ENCODE measurements at places on chromosomes 4 and X.
A peak's percentile ranks its signal among the peaks of the same experiment; 100 is the strongest.

DNA sequence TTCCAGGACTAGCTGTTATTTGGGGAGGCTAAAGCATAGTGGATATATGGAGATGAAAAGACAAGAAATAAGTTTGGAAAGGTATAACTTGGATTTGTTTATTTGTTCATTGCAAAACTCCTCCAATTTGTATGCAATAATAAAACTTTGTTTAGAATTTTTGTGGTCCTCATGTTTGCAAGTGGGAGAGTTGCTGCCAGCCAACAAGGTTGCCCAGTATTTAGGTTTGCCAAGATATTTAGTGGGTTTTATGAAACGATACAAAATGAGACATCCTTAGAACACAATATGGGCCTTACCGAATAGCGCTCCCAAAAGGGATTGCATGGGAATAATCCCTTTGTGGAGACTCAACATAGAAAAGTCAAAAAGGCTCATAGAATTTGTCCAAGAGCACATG lies 162.1 kb downstream of the INPP4B start:
- no peak for DNase-seq

DNA sequence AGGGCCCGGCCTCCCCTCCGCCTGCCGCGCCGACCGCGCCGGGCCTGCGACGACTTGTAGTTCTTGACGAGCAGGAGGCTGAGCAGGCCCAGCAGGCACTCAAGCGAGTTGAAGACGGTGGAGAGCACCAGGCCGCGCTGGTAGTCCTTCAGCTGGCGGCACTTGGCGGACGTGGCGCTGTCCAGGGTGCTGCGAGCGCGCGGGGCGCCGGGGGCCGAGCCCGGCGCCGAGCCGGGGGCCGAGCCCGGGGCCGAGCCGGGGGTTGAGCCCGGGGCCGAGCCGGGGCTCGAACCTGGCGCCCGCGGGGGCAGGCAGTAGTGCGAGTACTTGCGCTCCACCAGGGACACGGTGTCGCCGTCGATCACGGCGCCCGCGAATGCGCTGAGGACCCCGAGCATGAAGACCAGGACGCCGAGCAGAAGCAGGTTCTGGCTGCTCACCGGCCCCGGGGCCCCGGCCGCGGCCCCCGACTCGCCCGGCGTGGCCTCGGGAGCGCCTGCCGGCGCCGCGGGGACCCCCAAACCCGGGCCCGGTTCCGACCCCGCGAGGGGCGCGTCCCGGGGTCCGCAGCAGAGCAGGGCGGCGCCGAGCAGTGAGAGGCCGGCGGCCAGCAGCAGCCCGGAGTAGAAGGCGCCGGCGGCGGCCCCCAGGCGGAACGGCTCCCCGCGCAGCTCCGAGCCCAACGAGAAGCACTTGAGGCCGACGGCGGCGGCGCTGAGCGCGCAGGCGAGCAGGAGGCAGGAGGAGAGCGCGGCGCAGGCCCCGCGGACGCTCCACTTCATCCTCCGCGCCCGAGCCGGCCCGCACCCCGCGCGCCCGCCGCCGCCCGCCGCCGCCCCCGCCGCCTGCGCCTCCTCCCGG lies 584 bp downstream of the TMEM271 start:
- no peak for DNase-seq

GRCh38 chr4:137678796-137679195 lies 146.5 kb upstream of the PCDH18 start:
- DNase-seq, result peak; percentile 14

GRCh38 chrX:18172970-18173369 lies 47.7 kb downstream of the BEND2 start:
- no peak for DNase-seq

GRCh38 chr4:185931375-185931774 lies 119.4 kb upstream of the SORBS2 start:
- DNase-seq, result no peak

- no peak for DNase-seq
These were observed 51.2 kb downstream of the LGI2 start for GRCh38 chr4:24979554-24979953.

DNA sequence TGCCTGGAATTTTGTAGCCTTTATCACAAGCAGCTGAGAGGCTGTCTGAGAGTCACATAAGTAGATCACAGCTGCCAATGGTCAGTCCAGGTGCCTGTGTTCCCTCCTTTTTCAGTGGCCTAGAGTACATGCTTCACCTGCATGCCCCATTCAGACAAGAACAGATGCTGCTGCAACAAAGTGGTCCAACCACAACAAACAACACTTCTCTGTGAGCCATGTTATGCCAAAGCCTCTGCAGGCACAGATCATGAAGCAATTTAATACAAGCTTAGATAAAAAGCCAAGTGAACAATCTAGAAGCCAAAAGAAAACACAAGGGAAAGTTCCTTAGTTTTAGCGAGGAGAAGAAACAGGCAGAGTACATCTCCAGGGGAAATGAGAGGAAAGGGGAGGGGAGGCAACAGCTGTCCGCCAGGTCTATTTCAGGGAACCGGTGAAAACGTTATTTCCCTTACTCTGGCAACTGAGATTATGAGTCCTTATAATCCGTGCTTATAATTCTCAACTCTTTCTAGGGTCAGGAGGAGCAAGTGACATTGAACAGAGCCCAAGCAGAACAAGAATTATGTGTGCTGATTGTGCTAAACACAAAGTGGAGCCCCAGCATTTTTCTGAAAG lies 92.6 kb downstream of the TSPAN5 start:
- no peak for DNase-seq

GRCh38 chrX:20456971-20457370 lies 190.3 kb upstream of the RPS6KA3 start:
- no peak for DNase-seq

- DNase-seq, result no peak
These were observed 290.6 kb downstream of the ZNF674 start for GRCh38 chrX:46254641-46255040.

DNA sequence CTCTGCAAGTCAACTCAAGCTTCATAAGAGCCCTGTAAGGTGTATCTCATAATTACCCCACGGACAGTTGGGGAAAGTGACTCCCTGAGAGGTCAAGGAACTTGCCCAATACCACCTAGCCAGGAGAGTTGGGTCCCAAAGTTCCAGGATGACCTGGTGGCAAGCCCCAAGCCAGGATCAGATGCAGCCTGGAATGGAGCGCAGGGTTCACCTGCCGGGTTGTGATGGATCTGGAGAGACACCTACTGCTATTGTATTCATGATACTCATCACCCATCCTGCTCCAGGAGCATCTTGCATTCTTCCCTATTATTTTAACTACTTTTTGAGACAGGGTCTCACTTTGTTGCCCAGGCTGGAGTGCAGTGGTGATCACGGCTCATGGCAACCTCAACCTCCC lies 36.1 kb downstream of the ZBTB49 start:
- no peak for DNase-seq

- no peak for DNase-seq
These were observed 60.5 kb downstream of the NHS start for GRCh38 chrX:17435476-17435875.

GRCh38 chrX:24561121-24561520 lies 86.0 kb downstream of the PCYT1B start:
- DNase-seq, result no peak

DNA sequence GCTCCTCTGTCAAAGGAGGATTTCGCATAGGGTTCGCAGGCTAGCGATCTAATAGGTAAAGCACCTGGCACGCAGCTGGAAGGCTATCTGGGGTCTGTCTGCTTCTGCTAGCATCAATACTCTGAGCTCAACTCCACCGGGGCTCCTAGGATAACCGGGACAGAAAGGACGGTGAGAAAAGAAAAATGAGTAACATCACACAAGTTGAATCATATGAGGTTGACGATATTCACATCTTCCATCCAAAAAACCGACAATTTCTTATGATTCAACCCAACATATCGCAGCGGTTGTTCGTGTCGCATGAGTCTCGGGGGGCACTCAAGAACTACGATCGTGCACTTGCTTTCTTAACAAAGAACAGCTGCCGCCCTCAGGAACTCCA lies 1.8 kb downstream of the PROM1 start:
- no peak for DNase-seq

GRCh38 chr4:26682436-26682835 lies 98.6 kb downstream of the TBC1D19 start:
- DNase-seq, result no peak

DNA sequence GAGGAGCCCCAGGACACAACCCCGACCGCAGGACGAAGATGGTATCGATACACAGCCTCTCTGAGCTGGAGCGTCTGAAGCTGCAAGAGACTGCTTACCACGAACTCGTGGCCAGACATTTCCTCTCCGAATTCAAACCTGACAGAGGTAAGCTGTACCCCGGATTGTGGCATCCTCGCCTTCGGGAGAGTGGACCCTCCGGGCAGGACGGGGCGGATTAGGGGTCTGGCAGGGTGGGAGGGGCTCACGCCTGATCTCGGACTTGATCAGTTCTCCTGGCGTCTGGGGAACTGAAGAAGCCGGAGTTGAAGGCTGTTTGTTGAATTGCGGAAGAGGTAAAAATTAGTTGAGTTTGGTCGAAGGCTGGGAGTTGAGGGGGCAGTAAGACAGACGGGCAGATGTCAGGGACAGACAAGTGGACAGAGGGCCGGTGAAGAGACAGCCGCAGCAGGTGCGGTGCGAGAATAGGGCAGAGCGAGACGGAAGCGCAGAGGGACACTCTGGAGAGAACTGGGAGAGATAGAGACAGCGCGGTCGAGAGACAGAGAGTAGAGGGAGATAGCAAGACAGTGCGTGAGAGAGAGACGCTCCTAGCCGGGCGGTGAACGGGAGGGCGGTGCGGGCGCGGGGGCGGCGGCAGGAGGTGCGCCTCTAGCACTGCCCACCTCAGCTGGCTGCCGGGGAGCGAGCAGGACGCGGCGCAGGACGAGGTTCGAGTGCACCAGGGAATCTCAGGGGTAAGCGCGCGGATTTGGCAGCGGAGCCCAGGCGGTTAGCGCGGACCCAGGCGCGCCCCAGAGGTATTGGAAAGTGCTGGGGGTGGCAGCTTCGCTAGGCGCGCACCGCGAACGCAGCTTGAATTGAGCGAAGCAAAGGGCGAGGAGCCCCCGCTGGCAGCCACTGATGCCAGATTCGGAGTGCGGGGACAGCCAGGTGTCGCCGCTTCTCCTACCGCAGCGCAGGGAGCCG lies 23.9 kb downstream of the ARHGAP36 start:
- no peak for DNase-seq

DNA sequence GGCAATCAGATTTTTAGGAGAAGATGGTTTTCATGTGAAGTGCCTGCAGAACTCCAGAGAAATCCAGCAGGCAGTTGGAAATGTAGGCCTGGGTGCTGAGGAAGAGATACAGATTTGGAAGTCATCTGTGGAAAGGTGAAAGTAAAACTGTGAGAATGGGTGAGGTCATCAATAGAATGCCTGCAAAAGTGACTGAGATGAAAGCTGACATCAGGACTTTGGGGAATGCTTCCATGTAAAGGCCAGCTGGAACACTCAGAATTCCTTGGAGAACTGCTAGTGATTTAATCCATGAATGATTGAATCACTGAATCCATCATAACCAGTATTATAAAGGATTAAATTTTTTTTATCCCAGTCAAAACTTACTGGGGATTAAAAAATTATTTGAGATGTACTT lies 124.5 kb upstream of the GIMD1 start:
- no peak for DNase-seq

GRCh38 chr4:772776-773175 lies 53.2 kb downstream of the CPLX1 start:
- DNase-seq, result no peak

DNA sequence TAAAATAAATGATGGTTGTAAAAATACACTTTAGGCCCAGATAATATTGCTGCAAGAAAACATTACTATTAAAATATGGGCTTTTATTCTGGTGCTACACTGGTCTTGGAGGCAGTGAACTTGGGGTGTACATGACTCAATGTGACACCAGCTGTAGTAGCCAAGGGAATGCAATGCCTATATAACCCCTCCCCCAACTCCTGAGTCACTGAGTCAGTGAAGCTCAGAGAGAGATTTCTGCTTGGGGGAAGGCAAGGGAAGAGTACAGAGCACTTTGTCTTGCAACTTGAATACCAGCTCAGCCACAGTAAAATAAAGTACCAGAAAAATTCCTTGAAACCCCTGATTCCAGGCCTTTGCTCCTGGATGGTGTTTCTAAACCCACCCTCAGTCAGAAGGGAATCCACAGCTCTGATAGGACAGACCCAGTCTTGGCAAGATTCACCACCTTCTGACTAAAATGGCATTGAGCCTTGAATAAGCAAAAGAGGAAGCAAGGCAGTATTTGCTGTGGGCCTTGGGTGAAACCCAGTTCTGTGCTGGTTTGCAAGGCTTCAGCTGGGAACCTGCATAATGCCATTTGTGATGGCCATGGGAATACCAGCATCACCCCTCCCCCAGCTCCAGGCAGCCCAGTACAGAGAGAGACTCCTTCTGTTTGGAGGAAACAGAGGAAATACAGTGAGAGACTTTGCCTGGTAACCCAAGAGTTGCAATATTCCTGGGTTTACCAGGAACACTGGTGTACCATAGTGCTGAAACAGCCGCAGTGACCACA lies 209.9 kb downstream of the IQCM start:
- DNase-seq, result peak; percentile 46

DNA sequence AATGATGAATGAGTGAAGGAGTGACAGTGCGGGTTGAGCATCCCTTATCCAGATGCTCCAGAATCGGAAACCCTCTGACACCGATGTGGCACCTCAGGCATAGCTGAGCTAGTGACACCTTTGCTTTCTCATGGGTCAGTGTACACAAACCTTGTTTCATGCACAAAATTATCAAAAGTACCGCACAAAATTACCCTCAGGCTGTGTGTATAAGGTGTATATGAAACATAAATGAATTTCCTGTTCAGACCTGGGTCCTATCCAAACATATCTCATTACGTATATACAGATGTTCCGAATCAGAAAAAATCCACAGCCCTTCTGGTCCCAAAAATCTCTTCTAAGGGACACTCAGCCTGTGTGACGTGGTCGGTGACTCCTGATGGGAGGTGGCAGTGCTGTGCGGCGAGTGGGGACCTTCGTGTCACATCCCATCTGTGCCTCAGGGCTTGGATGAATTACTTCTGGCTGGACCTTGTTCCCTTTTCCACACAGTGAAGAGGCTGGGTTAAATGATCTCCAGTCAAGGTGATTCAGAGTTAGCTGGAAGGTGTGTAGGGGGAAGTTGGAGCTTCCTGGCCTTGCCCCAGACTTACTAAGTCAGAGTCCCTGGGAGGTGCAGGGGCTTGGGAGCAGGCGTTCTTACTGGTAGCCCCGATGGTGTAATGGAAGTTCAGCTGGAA lies 18.8 kb downstream of the RGS12 start:
- no peak for DNase-seq

DNA sequence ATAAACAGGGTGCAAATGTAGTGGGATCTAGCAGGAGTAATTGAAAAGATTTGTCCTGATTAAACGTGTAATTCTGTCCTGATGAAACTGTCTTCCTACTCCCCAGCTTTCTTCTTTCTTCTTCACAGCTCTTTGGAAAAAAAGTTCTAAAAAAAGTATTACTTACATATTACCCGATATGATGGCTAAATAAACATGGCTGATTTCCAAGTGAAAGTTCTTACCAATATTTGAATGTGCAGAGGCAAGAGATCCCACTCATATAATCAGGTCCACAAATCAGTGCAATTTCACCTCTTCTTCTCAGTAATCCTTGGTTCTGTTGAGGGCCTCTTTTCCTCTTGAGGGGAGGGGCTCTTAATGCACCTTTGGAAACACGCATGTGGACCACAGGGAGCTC lies 78.7 kb downstream of the ZNF827 start:
- DNase-seq, result no peak

All from NCI-H226 (cell line).